ENCODE measurements at places on chromosomes 16 and 17.

GRCh38 chr17:79806863-79807720 is 10.2 kb upstream of the CBX8 start:
- no peak for DNase-seq

DNA sequence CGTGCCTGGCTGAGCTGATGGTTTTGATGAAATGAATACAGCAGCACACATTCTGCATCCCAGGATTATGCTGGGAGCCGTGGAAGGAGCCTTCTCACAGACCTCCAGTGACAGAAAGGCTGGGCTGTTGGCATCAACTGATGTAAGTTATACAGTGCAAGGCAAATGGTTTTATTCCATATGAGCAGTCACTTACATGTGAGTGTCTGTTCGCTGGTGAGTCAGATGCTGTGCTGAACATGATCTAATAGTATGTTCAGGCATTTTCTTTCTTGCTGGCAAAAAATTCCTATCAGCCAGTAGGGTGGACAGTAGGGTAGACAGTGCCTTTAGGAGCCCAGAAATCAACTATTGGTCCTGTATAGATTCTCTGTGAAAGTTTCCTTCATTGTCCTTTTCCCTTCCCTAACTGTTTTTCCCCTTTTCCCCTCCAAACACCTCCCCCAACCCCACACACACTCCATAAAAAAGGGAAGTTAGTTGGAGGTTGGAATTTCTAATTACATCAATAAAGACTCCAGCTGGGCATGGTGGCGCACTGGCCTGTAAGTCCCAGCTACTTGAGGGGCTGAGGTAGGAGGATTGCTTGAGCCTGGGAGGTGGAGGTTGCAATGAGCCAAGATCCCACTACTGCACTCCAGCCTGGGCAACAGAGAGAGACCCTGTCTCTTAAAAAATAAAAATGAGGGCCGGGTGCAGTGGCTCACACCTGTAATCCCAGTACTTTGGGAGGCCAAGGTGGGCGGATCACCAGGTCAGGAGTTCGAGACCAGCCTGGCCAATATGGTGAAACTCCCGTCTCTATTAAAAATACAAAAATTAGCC is 36.2 kb downstream of the LDHD start:
- DNase-seq = peak; percentile 74

GRCh38 chr16:1036726-1037393 is 35.7 kb upstream of the SSTR5 start:
- DNase-seq = peak; percentile 69

DNA sequence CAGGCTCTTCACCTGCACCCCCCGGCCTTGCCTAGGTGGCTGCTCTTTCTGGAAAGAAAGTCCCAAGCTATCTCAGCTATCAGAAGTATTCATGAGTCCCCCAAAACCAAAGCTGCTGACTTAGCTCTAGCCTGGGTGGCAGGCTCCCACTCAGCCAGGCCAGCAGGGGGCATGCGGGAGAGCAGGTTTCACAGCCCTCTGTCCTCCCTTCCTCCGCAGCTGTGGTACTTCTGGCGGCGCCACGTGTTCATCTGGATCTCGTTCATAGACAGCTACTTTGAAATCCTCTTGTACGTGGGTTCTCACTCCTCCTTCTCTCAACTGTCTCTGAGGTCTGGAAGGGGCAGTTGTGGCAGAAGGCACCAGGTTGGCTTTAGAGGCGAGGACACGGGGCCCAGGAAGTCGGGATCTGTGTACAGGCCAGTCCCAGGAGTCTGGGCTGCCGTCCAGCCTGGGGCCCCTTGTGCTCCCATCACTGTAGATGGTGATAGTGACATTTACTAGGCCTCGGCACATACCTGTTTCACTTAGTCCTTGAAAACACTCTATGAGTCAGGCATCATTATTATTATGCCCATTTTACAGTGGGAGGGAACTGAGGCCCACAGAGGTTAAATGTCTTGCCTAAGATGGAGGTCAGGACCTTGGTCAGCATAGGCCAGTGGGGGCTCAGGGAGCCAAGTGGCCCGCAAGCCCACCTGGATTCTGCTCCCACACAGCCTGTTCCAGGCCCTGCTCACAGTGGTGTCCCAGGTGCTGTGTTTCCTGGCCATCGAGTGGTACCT is 12.9 kb downstream of the TRPV2 start:
- peak; percentile 58 for DNase-seq

GRCh38 chr16:10226141-10226986 is 44.1 kb upstream of the GRIN2A start:
- DNase-seq = no peak

DNA sequence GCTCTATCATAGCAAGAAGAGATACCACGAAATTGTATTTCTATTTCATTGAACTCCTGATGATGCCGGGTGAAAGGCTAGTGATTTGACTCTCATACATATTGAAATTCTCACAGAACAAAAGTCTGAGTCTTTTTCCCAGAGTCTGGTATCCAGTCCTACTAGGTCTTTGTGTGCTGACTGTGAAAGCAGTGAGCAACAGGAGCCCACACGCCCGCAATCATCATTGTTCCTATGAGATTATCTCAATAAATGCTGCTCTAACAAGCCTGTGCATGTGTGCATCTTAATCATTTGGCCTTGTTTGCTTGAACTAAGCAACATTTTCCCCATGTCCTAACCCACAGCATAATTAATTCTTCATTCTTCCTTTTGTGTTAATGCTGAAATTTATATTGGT is 1466.0 kb downstream of the CDH11 start:
- DNase-seq = no peak

DNA sequence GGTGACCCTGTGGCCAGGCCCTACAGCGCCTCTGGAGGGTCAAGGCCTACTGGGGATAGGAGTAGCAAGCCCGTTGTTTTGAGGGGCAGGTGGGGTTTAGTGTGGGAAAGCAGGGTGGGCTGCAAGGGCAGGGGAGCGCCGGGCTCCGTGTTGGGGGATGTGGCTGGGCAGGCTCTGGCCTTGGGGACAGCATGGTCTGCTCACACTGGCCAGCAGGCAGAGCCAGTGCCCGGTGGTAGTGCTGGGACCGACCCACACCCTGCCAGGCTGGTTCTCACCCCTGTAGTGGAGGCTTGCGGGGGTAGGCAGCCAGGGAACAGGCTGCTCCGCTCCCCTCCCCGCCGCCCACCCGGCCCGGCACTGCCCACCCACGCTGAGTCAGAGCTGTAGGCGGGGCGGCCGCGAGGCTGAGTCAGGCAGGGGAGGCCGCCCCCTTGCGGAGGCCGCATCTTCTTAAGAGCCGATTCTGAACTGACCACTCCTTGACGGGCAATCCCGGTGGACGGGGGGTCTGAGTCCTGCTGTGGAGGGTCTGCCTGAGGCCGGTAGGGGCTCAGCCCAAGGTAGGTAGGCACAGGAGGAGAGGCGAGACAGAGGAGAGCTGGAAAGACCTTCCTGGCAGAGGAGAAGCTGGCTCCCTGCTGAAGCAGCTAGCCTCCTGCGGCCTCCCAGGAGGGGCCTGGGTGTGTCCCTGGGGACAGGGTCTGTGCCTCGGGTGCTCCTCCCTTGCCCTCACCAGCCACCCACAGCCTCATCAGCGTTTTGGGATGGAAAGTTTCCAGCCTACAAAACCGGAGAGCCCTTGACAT is 62.4 kb downstream of the BAIAP2 start:
- peak; percentile 84 for DNase-seq

GRCh38 chr17:16446338-16446983 is 31.1 kb downstream of the TRPV2 start:
- no peak for DNase-seq

GRCh38 chr16:11560701-11561453 is 25.8 kb downstream of the LITAF start:
- DNase-seq = peak; percentile 76

DNA sequence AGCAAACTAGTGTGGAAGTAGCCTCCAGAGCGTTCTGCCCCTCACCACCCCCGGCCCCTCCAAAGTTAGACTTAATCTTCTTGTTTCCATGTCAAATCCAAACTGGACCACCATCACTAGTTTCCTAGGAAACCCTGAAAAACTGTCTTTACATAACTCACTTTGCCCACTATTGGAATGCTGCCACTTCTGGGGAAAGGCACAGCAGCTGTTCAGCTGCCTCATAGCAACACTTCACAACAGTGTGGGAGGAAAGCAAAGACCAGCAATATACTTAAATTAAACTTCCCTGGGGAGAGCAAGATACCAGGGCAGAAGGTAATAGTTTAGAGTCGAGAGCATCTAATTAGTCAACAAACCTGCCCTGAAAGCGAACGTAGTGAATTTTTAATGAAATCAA is 452.2 kb downstream of the KCNJ2 start:
- peak; percentile 32 for DNase-seq

- DNase-seq = no peak
Observed at GRCh38 chr17:5355421-5356129, 63.9 kb downstream of the NUP88 start.

GRCh38 chr17:81460856-81461460 is 51.6 kb downstream of the ACTG1 start:
- DNase-seq = no peak

DNA sequence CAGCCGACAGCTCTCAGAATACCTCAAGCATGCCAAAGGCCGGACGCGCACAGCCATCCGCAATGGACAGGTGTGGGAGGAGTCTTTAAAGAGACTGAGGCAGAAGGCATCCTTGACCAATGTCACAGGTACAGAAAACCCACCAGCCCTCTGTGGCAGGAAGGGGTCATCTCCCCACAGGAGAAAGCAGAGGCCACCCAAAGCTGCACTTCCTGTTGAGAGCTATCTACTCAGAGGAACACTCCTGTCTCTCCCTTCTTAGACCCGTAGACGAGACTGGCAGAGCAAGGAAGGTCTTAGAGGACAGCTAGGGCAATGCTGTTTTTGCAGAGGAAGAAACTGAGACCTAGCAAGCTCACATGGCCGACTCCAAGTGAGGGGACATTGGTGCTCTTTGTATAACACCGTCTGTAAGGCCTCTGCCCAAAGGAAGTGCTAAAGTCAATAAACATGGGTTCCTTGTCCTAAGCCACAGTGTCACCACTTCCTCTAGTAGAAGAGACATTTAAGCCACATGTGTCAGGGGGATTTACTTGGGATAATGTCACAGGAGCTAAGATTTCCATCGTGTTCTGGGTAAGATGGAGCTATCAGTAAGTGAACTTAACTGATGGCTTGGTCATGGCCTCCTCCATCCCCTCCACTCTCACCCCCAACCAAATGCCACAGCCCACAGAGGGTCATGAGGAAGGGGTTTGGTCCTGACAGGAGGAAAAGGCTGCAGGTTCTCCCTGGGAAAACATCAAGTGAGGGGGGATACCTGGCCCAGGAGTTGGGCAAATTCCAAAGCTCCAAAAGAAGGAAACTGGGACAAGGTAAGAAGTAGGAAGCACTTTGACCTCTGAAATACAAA is 9.4 kb downstream of the LPO start:
- DNase-seq = no peak

DNA sequence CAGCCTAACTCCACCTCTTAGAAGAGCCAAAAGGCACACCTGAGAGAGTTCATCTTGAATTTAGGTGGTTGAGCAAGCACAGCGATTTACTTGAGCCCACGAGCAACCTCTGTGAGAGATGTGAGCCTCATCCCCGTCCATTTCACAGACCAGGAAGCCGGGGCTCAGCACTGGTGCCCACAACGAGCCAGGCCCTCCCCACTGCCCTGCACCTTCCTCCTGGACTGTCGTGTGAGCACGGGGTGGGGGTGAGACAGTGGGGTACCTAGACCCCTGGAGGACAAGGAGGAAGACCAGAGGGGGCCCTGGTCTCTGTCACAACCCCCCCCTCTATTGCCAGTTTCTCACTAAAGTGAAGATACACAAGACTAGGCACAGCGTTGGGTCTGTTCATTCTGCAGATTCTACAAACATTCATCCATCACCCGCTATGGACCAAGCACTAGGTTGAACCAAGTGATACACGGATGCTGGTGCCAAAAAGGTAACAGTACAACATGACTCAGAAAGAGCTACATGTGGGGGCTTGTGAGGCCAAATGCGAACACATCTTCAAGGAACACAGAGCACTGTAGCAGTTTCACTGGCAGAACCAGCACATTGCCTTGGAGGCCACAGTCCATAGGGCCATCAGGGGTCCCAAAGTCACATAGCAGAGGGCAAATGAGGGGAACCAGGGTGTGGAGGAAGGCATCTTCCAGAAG is 231.9 kb downstream of the PARN start:
- DNase-seq = no peak

- DNase-seq = no peak
Observed at GRCh38 chr17:35003778-35004177, 23.5 kb downstream of the LIG3 start.

DNA sequence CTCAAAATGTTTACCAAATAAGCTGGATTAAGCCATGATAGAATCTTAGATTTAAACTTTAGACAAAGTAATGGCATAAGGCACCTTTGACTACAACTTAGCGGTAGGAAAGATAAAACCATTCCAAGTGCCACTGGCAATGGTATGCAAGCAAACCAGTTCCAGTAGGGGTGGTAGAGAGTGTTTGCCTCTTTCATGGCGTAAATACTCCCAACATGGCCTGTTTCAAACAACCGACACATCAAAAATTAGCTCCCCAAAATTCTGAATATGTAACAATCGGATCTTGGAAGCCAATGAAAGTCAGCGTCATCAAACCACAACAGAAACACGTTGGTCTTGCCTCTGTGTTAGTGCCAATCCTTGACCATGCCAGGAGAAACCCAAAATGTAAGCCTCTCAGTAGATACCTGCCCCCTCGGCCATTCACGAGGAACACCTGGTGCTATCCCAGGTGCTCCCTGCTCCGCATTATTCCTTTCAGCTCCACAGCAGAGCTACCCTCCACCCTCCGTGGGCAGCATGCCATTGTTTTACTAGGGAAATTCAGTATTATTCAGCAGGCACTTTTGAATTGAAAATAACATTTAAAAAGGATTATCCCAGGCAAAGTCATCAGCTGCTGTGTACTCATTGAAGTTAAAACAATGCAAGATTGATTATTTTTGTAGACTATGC is 307.8 kb upstream of the CDH11 start:
- no peak for DNase-seq

DNA sequence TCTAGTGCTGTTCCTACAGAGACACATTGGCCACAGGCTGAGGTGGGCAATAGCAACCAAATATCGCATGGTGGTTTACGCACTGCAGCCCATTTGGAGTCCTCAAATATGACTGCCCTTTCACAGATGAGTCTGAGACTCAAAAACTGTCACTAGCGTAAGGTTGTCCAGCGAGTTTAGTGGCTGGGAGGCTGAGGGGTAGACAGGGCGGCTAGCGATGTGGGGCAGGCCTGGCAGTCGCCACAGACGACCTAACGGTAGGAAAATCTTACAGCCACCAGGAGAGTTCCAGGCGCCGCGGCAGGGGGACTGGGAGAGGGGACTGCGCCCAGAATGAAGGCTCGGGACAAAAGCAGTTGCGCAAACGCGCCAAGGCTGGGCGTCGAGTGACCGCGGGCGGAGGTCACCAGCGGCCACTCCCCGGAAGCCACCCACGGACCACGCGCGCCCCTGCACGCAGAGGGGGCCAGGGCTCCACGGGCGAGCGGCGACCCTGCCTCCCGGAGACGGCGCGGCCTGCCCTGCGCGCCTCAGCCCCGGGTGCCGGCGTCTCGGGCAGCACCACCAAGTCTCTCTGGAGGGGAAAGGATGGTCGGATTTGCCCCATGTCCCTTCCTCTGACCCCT is 699 bp upstream of the MAP1LC3B start:
- peak; percentile 27 for DNase-seq

Data from umbilical cord (tissue), 2 donors.